ENCODE measurements at places on chromosomes 3 and 15.

GRCh38 chr3:134992180-134992579 is 197.1 kb downstream of the EPHB1 start:
- DNase-seq, result no peak

GRCh38 chr3:3366386-3366785 is 186.9 kb upstream of the CRBN start:
- DNase-seq, result peak; percentile 53

- DNase-seq, result peak; percentile 26
These were observed 19.9 kb downstream of the KPNA4 start for GRCh38 chr3:160545504-160545871.

- DNase-seq, result no peak
These were observed 109.6 kb upstream of the UMPS start for GRCh38 chr3:124620600-124621063.

DNA sequence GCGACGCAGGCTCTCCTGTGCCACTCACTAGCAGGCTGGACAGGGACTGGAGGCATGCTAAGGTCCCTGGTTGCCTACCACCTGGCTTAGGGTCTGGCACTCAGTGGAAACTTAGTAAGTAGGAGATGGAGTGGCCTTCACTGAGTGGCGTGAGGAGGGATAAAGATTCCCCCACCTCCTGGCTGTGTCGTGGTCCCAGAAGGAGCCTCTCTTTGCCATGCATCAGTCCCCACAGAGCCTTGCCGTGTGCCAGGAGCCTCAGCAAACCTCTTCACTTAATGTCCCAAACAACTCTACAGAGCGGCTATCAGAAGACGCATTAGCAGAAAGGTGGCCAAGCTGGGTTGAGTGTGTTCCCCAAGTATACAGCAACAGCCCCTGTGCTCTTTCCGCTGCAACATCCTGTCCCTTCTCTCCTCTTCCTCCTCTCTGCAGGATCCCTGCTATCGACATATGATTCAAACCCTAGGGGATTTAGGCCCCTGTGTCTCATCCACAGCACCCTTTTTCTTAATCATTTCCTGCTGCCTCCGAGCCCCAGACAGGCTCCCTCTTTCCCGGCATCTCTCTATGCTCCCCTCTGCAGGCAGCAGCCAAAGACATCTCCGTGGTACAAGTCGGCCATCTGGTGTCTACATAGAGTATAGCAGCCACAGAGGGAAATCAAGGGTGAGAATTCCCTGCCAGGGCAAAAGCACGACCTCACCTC is 66.7 kb downstream of the SLC6A1 start:
- DNase-seq, result peak; percentile 76

DNA sequence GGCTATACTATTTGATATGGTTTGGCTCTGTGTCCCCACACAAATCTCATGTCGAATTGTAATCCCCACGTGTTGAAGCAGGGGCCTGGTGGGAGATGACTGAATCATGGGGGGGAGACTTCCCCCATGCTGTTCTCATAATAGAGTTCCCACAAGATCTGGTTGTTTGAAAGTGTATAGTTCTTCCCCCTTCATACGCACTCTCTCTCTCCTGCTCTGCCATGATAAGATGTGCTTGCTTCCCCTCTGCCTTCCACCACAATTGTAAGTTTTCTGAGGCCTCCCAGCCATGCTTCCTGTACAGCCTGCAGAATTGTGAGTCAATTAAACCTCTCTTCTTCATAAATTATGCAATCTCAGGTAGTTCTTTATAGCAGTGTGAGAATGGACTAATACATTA is 290.1 kb upstream of the CHRM5 start:
- DNase-seq, result no peak

- DNase-seq, result no peak
These were observed 92.1 kb upstream of the TNFSF10 start for GRCh38 chr3:172615296-172615695.

DNA sequence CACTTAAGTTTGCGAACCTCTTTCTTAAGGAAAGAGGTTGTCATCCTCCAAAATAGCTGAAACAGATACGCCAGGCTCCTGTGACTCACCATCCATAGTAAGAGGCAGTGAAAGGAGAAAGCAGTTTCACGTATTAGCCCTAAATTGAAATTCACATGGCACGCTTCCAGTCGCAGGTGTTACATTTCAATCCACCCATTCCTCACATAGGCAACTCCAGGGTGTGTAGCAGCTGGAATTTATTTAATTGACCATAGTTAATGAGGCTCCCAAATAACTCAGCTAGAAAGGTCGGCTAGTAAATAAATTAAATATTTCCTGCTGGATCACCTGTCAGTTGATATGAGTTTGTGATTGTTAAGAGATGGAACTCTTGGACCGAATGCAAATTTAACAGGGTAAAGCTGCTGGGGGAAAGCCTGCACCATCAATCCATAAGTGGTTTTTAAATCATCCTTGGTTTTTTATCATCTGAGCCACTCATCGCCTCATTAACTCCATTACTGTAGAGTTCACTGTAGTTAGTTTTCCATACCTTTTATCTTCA is 19.6 kb downstream of the NSUN3 start:
- DNase-seq, result no peak

DNA sequence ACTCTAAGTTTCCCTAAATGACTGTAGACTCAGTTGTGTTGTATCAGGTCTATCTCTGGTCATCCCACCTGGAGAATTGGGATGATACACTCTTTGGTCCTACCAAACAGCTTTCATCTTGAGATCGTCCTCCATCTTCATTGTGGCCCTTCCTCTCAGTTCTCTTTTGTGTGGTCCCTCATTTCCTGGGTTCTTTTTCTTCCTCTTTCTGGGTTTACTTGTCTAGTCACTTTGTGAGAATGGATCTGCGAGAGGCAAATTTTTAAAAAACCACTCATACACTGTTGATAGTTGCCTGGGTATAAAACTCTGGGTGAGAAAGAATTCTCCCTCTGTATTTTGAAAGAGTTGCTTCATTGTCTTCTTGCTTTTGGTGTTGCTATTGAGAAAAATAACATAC is 6.0 kb upstream of the AMOTL2 start:
- DNase-seq, result peak; percentile 2

GRCh38 chr15:100053474-100054121 is 288.2 kb downstream of the ADAMTS17 start:
- DNase-seq, result no peak

DNA sequence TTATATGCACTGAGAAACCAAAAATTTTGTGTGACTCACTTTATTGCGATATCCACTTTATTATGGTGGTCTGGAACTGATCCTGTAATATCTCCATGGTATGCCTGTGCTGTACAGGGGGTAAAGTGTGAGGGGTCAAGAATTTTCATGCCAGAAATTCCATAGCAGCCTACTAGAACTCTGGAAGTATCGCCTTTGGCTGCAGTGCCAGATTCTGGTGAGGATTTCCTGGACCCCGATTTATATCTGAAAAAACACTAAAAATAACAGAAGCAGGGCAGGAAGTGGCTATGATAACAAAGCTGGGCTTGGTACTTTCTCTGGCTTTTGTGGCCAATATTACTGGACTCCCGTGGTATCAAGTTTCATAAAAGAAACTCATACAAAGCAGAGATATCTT is 36.4 kb downstream of the CCDC80 start:
- DNase-seq, result no peak

DNA sequence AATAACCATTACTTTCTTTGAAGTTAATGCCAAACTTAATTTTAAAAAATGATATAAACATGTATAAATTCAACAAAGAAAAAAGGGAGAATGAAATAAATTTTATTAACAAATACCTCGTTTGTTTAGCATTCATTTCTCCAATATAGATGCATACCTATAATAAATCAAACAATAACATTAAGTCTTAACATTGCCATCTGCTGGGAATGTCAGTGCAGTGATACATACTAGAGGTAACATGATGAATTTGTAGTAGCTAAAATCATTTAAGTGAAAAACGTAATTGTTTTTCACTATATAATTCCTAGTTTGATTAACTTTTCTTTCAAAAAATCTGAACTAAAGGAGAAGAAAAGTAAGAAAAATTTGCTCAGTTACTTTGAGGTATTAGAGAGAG is 340.2 kb upstream of the CBLB start:
- no peak for DNase-seq

GRCh38 chr3:104392327-104392726 is 974.4 kb upstream of the ALCAM start:
- no peak for DNase-seq

DNA sequence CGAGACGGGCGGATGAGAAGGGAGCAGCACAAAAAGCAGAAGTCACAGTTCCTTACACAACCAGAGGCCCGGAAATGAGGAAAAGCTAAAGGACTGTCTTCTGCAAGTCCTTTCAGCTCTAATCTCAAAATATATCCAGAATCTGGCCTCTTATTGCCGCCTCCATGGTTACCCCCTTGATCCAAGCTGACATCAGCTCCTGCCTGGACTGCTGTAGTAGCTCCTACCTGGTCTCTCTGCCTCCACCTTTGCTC is 324.0 kb upstream of the ROPN1 start:
- DNase-seq, result no peak

GRCh38 chr3:98901119-98901391 is 440 bp downstream of the DCBLD2 start:
- peak; percentile 74 for DNase-seq

GRCh38 chr3:153666991-153667740 is 454.0 kb upstream of the ARHGEF26 start:
- DNase-seq, result no peak

GRCh38 chr3:170603770-170604510 is 18.1 kb upstream of the SLC7A14 start:
- DNase-seq, result no peak

DNA sequence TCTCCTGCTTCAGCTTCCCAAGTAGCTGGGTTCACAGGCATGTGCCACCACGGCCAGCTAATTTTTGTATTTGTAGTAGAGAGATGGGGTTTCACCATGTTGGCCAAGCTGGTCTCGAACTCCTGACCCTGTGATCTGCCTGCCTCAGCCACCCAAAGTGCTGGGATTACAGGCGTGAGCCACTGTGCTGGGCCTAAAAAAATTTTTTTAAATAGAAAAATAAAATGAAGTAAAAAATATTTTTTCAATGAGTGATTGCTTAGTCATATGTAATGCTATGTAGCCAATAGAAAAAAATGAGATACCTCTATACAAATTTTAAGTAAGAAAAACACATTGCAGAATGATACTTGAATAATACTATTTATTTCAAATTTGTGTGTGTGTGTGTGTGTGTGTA is 27.9 kb upstream of the SLC30A4 start:
- no peak for DNase-seq

- DNase-seq, result no peak
These were observed 6.2 kb upstream of the CCDC80 start for GRCh38 chr3:112647122-112647521.

Measured in right hindlimb (tissue), 1 donor.